Aorta (tissue), 5 donors: ENCODE measurements at places on chromosomes 2 and 18. TPM values are rescaled to one million over a fixed set of nuclear protein-coding genes. Genes with fewer than 3 reads are reported as not detected.
A peak's percentile ranks its signal among the peaks of the same experiment; 100 is the strongest.

Gene LRATD1
- polyA plus RNA-seq: 1.9 TPM

Gene UNC80
- not detected for polyA plus RNA-seq

Gene SPATA3
- polyA plus RNA-seq: not detected

Gene SCG2
- 1.5 TPM for polyA plus RNA-seq

Gene SCN7A
- polyA plus RNA-seq: under 0.01 TPM

Gene LINC00305
- not detected for polyA plus RNA-seq

Gene SPOPL
- 9.1 TPM for polyA plus RNA-seq

DNA sequence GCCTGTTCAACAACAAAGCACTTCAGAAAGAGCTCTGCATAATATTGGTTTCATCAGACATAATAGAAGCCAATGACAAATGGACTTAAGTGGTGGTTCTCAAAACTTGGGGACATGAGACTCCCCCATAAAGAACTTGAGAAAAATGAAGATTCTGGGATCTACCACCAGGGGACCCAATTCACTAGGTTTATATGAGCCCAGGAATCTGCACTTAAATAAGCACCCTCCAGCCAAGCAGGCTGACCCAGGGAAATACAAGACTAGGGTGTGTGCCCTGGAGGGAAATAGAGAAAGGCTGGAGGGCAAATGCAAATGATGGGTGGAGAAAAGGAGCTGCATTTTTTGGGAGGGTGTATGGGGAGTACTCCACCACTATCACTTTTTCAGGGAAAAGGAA is 52.5 kb downstream of the SATB2 start:
- H3K36me3 ChIP-seq: peaks cover 2% of the 10 kb centered on the region
- no peak overlapping the region for H3K4me3 ChIP-seq
- DNase-seq: no peak
- H3K27ac ChIP-seq: no peak overlapping the region

DNA sequence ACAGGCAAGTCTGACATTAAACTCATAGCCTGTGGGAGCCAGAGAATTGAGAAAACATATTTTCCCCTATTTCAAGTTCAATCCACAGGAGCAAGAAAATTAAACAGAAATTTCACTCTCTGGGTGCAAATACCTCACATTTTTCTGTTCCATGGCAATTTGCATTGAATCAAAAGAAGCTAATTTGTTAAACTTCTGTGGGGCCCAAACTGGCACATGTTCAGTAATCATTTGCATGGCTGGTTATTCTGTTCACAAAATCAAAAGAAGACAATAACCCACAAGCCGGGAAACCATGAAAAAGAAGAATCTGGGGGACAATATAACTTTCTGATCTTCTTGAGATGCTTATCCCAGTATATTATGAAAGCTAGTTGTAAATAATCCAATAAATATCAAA is 363.1 kb downstream of the LRP1B start:
- no peak for DNase-seq
- no peak overlapping the region for H3K27ac ChIP-seq
- H3K36me3 ChIP-seq: no peaks in the 10 kb centered on the region

GRCh38 chr2:230575642-230576324 is 136.9 kb upstream of the CAB39 start:
- H3K27me3 ChIP-seq: no peaks in the 10 kb centered on the region
- H3K36me3 ChIP-seq: no peaks in the 10 kb centered on the region
- no peak overlapping the region for H3K4me3 ChIP-seq

DNA sequence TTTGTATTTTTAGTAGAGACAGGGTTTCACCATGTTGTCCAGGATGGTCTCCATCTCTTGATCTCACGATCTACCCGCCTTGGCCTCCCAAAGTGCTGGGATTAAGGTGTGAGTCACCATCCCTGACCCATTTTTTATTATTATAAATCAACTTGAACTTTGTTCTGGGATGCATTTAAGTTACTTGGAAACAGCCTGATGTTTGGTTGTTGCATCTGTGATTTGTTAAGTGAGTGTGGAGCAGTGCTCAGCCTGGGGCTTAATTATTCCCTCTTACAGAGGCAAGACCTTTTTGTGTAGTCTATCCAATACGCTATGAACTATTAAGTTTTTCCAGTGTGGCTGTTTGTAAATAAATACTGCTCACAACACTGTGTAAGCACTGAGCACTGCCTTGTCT is 32.6 kb downstream of the MTA3 start:
- no peaks in the 10 kb centered on the region for H3K27me3 ChIP-seq
- H3K4me3 ChIP-seq: no peak overlapping the region
- H3K4me1 ChIP-seq: no peaks in the 10 kb centered on the region

DNA sequence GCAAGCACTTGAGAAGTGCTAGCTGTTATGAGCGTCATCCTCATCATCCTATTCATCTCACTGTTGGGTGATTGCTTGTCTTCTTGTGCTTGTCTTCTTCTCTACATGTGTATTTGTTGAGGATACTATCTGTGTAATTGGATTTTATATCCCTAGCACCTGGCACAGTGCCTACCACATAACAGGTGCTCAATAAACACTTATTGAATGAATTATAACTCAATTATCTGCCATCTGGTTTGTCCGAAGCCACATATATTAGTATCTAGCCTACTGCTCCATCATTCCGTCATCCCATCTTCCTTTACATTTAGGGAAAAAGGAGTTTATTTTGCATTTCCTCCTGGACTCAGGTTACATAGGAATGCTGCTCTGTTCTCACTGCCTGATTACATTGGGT is 330.4 kb upstream of the ETAA1 start:
- H3K27ac ChIP-seq: no peak overlapping the region
- DNase-seq: no peak

GRCh38 chr2:188024811-188025210 is 266.9 kb upstream of the GULP1 start:
- H3K27ac ChIP-seq: no peak overlapping the region
- no peaks in the 10 kb centered on the region for H3K27me3 ChIP-seq
- H3K4me3 ChIP-seq: no peak overlapping the region
- H3K4me1 ChIP-seq: no peaks in the 10 kb centered on the region

GRCh38 chr18:61653823-61654551 is 238.8 kb downstream of the RNF152 start:
- H3K27ac ChIP-seq: no peak overlapping the region
- H3K4me3 ChIP-seq: no peak overlapping the region
- H3K36me3 ChIP-seq: no peaks in the 10 kb centered on the region
- no peak for DNase-seq
- no peaks in the 10 kb centered on the region for H3K4me1 ChIP-seq

GRCh38 chr2:66538291-66538690 is 103.4 kb downstream of the MEIS1 start:
- H3K27me3 ChIP-seq: no peaks in the 10 kb centered on the region
- no peaks in the 10 kb centered on the region for H3K36me3 ChIP-seq
- H3K4me1 ChIP-seq: peaks cover 8% of the 10 kb centered on the region
- H3K27ac ChIP-seq: no peak overlapping the region
- DNase-seq: no peak

- no peaks in the 10 kb centered on the region for H3K36me3 ChIP-seq
- H3K4me1 ChIP-seq: no peaks in the 10 kb centered on the region
- DNase-seq: no peak
- H3K27ac ChIP-seq: no peak overlapping the region
These were observed 4.1 kb downstream of the SERTAD2 start for GRCh38 chr2:64649626-64650025.

DNA sequence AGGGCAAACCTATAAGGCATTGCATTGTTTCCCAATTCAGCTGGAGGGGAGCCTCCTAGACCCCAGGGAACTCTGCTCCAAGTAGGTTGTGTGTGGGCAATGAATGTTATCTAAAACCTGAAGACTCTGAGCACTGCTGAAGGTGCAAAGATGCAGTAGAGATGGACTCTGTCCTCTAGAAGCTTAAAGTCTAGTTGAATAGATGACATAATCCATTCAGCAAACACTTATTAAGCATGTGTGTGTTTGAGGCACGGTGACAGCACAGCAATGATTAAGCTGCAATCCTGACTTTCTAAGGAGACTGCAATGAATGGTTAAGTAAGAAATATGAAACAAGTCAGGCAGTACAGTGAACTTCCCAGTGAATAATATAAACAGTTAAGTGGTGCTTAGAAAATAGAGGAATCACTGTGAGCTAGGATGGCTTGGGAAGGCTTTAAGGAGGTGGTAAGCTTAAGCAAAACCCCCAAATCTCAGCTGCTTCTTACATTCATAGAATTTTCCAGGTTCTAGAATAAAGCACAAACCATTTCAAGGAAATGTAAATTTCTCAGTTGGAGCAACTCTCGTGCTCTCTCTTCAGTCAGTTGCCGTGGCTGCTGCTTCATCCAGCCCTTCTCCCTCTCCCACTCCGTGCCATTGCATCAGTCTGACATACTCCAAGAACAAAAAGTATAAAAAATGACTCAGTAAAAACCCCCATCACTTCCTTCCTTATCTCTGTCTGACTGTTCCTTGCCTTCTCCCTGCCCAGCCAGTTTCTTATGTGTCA is 19.1 kb downstream of the MXD1 start:
- H3K27ac ChIP-seq: peak overlapping the region; percentile 24
- H3K27me3 ChIP-seq: no peaks in the 10 kb centered on the region
- H3K4me3 ChIP-seq: no peak overlapping the region

DNA sequence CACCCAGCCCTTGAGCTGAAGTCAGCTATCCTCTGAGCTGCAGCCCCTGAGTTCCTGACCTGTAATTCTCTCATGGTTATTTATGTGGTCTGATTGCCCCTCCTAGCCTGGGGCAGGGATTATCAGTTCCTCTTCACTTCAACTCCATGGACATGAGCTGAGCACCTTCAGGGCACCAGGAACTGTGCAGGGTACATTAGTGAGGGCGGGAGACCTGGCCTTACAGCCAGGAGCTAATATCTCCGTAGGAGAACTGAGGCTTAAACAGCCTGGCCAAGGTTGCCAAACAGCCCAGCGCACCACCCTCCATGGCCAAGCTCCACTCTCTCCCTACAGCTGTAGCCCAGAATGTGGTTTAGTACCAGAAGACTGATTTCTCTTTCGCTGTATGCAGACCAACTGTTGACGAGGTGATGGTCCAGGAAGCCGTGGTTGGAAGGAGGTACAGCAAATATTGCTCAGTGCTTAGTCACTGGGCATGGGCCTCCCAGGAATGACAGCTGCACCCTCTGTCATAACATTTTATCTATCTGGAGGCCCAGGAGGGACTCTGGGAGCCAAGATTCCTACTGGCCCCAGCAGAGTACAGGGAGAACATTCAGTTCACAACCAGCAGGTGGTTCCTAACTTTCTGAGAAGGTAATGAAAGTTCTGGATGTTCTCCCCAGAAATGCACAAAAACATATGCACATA is 228.7 kb upstream of the SIX2 start:
- DNase-seq: no peak
- H3K27me3 ChIP-seq: no peaks in the 10 kb centered on the region
- H3K4me1 ChIP-seq: no peaks in the 10 kb centered on the region
- no peak overlapping the region for H3K27ac ChIP-seq
- no peak overlapping the region for H3K4me3 ChIP-seq
- H3K36me3 ChIP-seq: no peaks in the 10 kb centered on the region
